Hematopoietic multipotent progenitor cell treated with erythropoietin and hydrocortisone succinate and interleukin-3 and kit ligand, for 6 days (in vitro differentiated cells): ENCODE measurements at places on chromosomes 1 and 21.

- DNase-seq, result peak; percentile 6
These were observed 109.8 kb downstream of the PLPPR4 start for GRCh38 chr1:99374109-99374508.

DNA sequence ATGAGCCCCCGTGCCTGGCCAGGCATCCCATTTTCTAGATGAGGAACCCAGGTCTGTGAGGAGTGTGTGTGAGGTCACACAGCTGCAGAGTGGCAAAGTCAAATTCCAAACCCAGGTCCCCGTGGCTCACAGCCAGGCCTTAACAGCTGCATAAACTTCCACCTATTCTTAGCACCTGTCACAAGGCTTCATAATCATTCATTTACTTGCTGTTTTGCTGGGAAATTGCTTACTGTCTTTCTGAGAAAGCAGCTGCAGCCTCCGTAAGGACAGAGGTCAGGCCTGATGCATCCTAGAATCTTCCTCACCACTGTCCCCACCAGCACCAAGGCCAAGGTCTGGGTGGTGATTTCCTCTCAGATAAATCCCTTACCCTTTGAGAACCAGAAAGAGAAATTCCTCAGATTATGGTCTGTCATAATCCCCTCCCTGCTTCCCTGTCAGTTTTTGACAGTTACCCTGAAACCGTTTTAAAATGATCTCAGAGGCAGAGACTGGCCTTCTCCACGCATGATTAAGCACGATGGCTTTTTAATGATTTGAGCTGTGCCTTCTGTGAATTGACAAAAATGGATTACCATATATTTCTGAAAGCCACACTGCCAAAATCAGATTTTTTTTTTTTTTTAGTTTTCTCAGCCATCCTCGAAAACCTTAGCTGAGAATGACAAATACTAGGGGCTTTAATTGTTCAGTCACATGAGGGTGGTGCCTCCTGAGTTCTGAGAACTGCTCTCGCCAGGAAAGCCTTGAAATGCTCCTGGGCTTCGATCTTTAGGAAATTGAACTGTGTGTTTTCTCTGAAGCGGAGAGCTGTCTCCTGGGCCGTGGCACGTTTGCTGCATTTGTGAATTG is 70.0 kb upstream of the SELENON start:
- DNase-seq, result no peak

DNA sequence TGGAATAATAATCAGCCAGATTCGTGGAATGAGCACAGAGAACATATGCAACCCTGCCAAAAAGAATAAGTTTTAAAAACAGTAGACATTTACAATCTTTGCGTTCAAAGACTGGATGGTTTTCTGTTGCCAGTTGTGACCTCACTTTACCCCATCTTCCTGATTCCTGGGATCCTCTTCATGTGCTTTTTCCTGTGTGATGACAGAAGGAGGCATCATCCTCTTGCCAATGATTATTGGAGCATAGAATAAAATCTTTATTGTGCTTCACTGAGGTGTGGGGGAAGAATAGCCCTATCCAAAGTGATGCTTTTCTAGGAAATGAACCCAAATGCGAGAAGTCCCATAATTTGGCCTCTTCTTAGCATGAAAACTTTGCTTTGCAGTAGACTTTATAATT is 15.0 kb upstream of the BARHL2 start:
- no peak for DNase-seq

DNA sequence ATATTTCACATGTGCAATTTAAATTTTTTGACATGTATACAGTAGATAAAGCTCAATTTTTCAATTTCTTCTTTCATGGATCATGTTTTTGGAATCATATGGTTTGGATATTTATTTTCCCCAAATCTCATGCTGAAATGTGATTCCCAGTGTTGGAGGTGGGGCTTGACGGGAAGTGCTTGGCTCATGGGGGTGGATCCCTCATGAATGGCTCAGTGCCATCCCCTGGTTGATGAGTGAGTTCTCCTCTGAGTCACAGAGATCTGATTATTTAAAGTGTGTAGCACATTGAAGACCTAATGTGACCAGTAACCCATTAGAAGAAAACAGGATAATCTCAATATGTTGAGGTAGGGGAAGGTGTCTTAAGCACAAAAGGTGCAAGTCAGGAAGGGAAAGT is 9.1 kb upstream of the IFI16 start:
- DNase-seq, result peak; percentile 32

DNA sequence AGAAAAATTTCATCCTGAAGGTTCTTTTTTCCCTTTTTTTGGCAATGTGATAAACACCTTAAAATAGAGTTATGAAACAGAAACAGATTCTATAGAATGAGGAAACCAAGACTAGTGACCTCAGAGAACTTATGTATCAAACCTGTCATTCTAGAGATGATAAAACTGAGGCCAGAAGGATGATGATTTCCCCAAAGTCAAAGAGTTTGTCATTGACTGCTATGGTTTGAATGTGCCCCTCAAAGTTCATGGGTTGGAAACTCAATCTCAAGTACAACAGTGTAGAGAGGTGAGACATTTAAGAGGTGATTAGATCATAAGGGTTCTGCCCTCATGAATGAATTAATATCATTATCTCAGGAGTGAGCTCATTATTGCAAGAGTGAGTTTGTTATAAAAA is 13.7 kb upstream of the BEND5 start:
- DNase-seq, result no peak

DNA sequence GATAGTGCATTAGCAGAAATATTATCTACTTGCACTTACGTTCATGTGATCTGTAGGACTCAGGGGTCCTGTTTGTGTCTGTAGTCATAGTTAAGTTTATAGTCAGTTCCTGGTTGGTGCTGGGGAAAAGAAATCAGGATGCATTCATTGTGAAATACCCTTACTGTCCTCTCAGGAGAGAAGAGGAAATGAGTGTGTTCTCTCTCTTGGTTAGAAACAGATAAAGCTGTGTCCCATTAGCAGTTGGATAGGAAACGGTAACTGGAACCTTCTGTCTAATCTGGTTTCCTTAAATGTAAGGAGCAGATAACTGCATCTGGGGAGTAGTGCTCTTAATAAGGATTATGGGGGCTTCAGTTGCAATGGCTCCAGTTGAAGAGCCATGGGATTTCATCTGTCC is 8.9 kb downstream of the SDCCAG8 start:
- DNase-seq, result peak; percentile 67

- no peak for DNase-seq
These were observed 30.5 kb downstream of the SOX13 start for GRCh38 chr1:204103431-204103741.

DNA sequence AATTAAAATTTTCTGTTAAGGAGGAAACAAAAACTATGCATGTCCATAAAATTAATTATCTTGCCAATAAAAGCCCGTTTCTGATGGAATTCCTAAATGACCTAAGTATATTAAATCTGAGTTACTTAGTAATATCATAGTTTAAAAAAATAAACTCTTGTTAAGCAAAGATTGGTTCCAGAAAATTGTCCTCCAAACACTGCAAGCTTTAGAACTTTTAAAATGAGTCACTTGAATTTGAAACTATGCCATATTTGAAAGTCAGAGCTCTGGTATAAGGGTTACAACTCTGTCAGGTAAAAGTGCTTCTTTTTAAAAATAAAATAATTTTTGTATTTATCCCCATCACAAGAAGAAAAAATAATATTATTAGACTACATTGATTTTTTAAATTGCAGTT is 409.5 kb downstream of the PLPP3 start:
- DNase-seq, result no peak

DNA sequence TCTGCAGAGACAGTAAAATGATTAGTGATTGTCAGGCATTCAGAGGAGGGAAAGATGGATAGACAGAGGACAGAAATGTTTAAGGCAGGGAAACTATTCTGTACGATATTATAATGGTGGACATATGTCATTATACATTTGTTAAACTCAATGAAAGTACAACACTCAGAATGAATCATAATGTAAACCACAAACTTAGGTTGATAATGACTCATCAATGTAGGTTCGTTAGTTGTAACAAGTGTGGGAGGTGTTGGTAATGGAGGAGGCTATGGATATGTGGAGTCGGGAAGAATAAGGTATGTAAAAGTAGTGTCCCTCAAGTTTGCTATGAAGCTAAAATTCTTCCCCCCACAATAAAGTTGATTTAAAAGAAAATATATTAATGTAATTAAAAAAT is 455.0 kb downstream of the BRINP3 start:
- no peak for DNase-seq

DNA sequence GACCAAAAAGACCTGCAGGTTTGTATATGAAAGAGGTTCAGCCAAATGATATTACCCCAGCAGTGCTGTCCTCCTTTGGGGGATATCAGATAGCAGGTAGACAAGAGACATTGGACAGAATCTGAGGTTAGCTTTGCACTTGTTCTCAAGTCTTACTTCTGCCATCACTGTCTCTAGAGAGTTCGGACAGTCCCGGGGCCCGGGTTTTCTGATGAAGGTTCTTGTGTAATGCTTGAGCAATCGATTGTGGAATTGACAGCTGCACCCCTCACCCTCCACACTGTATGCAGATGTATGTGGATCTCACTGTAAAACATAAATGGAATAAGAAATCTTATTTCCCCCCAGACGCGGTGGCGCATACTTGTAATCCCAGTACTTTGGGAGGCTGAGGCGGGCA is 56.2 kb upstream of the MORC3 start:
- DNase-seq, result no peak

DNA sequence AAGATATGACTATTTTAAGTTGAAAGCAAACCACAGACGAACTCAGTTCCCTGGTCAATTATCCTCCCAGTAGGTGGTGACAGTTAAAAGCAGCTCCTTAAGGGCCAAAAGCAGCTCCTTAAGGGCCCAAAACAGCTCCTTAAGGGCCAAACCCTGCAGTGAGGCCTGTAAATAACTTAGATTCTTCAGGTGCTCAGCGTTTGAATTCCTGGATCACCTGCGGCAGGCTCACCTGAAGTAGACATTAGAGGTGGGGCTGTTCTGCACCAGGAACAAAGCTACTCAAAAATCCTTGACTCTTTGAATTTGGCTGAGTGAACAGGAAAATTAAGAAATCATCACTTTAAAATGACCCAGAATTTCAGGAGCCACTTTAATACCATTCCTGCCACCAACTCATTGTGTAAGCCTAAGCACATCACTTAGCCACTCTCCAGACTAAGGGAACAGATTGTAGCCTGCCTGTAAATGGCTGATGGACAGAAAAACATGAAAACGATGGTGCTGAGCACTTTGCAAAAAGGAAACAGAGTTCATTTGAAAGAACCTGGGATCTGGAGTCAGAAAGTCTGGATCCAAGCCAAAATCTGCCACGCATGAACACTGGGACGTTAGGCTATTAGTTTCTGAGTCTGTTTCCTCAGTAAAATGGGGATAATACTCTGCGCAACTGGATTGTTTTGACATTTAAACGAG is 126.9 kb downstream of the LRIG2 start:
- no peak for DNase-seq

DNA sequence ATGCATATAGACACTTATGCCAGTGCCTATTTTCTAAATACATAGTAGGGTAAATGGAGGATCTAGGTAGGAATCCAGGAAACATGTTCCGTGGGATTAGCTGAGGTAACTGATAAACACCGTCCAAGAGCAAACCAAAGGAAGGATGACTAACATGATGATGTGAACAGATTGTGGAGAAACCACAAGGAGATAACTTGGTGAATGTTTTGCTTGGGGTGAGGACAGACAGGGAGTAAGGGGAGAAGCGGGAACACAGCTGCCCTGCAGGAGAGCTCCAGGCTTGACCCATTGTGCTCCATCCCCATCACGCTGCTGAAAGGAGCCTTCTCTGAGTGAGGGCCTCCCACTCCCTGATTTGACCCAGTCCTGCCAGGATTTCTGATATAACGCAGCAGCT is 87.0 kb upstream of the ZC3H11B start:
- no peak for DNase-seq

DNA sequence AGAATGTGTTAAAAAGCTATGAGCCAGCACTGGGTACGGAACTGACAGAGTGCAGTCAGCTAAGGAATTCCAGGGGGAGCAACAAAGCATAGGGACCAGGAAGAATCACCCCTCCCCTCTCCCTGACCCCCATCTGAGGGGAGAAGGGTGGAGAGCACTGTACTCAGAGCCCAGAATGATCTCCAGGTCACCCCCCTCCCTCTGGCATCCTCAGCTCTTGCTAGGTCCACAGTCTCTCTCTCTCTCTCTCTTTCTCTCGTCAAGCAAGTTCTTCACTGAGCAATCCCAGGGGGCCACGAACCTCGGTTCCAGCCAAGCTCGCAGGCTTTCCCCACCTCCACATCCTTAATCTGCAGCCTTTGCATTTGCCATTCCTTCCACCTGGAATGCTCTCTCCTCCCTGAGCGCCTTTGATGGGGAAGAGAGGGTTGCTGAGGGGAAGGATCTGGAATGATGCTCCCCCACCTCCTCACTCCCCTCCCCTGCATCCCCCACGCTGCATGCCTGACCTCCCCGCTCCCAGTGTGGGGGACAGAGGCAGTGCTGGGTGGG is 6.7 kb upstream of the WASF2 start:
- no peak for DNase-seq

DNA sequence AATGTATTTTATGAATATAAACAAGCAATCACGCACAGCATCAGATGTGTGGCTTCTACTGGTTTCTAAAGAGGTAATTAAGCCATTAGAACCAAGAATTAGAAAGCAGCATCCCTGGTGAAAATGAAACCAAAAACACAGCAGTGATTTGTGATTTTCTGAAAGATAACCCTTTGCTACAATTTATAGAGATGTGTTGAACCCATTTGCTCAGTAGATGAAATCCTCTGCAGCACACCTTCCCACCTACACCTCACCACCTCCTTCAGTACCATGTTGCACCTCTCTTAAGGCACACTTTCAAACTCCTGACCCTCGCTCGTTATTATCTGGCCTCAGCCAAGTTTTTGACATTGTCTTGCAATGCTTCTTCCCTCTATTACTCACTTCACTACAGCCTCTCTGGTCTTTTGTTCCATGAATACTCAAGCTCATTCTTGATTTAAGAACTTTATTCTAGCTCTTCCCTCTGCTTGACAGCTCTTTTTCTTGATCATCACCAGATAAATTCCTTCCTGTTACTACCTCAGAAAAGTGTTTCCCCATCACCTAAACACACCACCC is 38.6 kb downstream of the NSL1 start:
- DNase-seq, result no peak

GRCh38 chr1:18956193-18957135 is at the start of gene IFFO2:
Gene IFFO2 (minus strand): TSS chr1:18956676. CDS start chr1:18956332, 344 bp downstream.
- peak; percentile 95 for DNase-seq

DNA sequence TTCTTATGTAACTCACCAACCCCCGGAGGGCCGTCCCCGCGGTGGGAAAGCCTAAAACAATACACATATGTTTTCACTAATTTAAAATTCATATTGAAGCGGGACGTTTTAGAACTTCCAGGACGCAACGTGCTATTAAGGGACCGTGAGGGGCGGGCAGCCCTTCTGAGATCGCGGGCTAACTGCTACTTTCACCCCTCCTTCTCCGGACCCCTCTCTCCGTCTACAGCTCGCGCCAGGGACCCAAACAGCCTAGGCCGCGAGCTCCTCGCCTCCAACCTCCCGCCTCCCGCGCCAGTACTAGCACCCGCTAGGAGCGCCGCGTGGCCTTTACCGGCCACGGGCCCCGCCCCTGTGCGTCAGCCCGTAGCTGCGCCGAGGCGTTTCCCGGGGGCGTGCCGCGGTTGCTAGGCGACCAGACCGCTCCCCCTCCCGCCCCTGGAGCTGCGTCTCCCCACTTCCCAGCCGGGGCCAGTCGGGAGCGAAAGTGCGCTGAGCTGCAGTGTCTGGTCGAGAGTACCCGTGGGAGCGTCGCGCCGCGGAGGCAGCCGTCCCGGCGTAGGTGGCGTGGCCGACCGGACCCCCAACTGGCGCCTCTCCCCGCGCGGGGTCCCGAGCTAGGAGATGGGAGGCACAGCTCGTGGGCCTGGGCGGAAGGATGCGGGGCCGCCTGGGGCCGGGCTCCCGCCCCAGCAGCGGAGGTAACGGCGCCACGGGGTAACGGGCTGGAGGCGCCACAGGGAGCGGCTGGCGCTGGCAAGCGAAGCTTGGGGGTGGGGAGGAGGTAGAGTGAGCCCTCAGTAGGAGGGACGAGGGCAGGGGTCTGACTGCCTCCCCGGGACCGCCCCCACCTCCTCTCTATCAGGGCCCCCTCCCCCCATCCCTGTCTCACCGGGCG is at the start of gene DYRK3:
Gene DYRK3 (plus strand): TSS at position 457 of the 898 bp plus-strand sequence. CDS start 168 bp downstream, at position 625.
- peak; percentile 96 for DNase-seq
